ENCODE measurements at places on chromosomes 11 and 22.

- DNase-seq, result no peak
These were observed 8.9 kb upstream of the AQP11 start for GRCh38 chr11:77580712-77581337.

- no peak for DNase-seq
These were observed 22.2 kb downstream of the LIF start for GRCh38 chr22:30224161-30224857.

DNA sequence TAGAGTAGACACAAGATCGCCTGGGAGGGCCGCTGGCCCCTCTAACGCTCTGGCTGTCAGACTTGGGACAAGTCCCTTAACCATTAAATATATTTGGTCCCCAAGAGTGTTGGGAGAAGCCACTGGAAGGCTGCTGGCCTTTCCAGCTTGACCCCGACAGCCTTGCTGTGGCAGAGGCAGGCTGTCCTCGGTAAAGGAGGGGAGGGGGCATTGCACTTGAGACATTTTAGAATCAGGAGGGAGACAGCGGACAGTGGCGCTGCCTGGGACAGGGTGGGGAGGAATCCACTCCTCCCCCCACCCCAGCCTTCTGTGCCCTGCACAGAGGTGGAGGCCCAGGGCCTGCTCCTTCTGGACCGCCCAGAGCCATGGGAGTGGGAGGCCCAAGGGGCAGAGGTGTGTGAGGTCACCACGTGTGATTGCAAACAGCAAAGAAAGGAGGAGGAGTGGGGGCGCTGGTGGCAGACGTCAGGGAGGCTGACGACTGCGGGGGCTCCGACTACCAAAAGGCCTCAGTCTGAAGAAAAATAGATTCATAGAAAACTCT, 28.9 kb downstream of the APOL1 start:
- DNase-seq, result no peak

DNA sequence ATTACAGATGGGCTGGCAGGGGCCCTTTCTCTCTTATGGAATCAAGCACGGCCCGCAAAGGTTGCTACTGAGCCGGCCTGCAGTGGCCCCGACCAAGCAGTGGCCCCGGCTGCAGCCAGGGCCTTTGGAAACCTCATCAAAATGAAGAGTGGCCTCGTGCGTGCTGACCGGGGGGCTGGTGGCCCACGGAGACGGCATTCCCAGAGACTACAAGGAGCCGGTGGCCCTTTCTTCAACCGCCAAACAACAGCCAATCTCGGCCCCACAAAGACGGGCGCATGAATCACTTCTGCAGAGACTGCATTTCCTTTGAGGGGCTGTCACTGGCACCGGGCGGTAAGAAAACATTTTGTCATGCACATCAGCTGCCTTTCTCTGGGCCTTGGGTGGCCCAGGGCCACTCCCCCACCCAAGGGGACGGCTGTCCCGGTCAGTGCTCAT, 43.1 kb upstream of the FGF3 start:
- no peak for DNase-seq

DNA sequence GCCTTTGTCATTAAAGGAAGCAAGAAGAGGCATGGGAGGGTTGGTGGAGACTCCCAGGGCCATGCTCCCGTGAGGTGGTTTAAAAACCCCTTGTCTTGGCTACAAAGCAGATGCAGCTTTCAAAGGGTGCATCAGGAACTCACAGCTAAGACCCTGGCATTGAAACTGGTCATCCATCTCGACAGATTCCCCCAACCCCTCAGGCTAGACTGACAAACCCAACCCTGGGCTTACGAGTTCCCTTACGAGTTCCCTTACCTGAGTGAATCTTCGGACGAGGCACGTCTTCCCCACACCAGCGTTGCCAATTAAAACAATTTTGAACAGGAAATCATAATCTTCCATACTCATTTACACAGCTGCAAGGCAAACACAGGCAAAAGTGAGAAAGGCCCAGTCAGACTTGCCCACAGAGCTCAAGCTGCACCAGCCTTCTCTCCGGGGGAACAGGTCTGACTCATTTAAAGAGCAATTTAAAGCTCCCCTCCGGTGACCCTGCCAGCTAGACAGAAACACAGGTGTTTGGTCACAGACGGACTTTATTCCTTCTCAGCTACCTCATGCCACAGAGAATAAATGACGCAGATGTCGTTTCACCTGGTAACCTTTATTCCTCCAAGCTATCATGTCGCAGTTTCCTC, 74.6 kb downstream of the RAB30 start:
- DNase-seq, result no peak

- no peak for DNase-seq
These were observed 878.5 kb upstream of the LRRC4C start for GRCh38 chr11:42337786-42338455.

DNA sequence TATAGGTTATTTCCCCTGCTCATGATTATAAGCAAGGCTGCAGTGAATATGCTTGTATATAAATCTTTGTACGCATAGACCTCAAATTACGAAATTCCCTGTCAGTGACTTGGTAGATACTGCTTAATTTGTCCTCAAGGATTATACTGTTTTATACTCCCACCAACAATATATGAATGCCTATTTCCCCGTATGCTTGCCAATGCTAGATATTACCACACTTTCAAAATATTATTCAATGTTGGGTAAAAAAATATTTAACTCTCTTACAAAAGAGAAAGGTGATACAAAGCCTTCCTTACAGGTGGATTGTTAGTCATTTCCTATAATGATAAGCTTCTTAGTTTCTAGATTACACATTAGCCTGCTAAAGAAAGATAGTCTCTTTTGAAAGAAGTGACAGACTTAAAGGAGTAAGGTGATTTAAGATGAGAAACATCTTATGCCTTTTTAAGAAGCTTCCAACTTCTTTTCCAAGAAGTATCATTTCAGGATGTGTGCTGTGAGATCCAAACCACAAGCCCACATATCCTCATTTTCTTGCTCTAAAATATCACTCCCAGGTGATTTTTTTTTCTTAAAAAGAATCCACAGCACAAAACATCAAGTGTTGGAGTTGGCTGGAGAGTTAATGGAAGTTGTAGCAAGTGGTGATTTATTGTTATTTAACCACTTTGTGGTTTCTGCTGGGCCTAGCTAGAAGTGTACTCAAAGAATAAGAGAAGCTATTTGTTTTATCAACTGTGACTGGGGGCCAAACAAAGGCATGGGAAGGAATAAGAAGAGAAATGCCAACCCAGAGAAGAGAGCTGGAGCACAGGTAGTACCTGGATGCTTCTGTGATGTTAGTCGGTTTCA, 59.2 kb downstream of the BARX2 start:
- no peak for DNase-seq

GRCh38 chr11:65649656-65650546, 12.0 kb downstream of the SIPA1 start:
- DNase-seq, result no peak

DNA sequence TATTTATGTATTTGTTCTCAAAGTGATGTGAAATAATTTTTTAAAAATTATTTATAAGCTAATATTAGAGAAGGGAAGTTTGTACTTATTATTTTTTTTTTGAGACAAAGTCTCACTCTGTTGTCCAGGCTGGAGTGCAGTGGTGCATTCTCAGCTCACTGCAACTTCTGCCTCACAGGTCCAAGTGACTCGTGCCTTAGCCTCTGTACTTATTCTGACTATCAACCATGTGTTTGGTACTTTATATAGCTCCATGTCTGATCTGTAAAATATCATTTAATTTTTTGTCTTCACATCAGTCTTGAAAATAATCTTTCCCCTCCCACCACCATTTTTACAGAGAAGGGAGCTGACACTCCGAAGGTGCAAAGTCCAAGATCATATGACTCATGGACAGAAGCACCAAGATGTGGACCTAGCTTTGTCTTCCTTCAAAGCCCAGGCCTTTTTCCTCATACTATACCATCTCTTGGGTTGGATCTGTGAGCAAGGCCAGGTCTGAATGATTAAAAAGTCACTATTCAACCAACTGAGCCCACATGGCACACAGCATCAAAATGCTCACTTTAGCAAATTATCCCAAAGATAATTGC, 32.4 kb upstream of the EED start:
- no peak for DNase-seq

All from HTR-8/SVneo (cell line).